Stimulated activated CD4-positive, alpha-beta T cell treated with anti-CD3 and anti-CD28 coated beads, Interleukin-15, amount 100 ng/mL, for 1 hour (primary cell): ENCODE measurements at places on chromosomes 3 and 15.

- DNase-seq, result no peak
These were observed 14.7 kb upstream of the HHATL start for GRCh38 chr3:42717306-42717705.

GRCh38 chr3:104461431-104461830 is 905.3 kb upstream of the ALCAM start:
- no peak for DNase-seq

- DNase-seq, result no peak
These were observed 7.8 kb downstream of the C3orf18 start for GRCh38 chr3:50559702-50560101.

GRCh38 chr15:67240235-67241131 is 14.0 kb downstream of the AAGAB start:
- no peak for DNase-seq

GRCh38 chr15:70575231-70576226 is 187.8 kb downstream of the UACA start:
- no peak for DNase-seq

DNA sequence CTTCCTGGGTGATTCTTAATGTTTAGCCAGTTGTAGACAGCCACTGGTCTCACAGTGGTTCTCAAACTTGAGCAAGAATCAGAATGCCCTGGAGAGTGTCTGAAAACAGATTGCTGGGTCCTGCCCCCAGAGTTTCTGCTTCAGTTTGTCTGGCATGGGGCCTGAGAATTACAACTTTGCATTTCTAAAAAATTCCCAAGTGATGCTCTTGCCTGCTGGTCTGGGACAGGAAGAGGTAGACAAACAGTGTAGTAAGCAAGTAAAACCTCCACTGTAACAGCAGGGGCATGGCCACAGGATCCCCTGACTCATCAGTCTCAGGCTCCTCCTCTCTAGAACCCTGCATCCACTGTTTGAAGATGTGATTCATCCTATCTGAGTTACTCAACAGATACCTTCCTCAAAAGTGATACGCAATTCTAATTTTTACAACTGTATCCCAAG is 36.5 kb downstream of the DZIP1L start:
- DNase-seq, result no peak

GRCh38 chr3:73734211-73735089 is 109.7 kb upstream of the PDZRN3 start:
- DNase-seq, result no peak

- DNase-seq, result no peak
These were observed 530.5 kb downstream of the FHIT start for GRCh38 chr3:60720736-60721135.

DNA sequence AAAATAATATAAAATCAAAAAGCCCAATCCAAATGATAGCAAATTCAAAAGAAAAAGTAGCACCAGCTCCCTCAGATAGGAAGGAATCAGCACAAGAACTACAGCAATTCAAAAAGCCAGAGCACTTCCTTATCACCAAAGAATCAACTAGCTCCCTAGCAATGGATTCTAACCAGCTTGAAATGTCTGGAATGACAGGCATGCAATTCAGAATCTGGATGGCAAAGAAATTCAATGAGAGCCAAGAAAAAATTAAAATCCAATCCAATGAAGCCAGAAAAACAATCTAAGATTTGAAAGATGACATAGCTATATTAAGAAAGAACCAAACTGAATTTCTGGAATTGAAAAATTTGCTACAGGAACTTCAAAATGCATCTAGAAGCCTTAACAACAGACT is 1334.4 kb upstream of the ALCAM start:
- DNase-seq, result no peak

DNA sequence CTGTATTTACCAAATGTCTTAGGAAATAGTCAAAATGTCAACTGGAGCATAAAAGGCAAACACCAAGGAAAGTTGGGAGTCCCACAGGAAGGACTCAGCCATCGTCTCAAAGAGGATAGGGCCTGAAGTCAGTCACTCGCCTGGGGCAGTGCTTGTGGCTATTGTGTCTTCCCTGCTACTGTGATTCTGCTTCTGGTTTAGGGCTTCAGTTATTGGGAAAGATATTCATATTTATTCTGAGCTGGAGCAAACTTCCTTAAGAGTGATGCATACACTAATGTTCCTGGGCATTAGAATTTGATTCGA is 118.1 kb downstream of the EDEM1 start:
- no peak for DNase-seq

DNA sequence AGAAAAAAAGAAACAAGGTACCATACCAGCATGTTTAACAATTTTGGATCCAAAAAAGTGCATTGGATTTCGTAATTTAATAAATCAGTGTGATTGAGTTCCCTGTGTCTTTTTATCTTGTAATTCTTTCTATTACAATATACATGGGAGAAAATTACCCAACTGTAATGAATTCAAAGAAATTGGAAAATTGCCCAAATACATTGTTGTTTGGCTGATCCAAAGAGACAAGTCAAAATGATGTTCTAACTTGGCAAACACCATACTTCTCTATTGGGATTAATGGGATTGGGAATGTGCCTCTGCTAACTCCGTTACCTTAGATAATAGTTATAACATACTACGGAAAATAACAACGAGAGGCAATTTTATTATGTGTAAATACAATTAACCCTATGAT is 1097.1 kb downstream of the ROBO1 start:
- DNase-seq, result no peak

DNA sequence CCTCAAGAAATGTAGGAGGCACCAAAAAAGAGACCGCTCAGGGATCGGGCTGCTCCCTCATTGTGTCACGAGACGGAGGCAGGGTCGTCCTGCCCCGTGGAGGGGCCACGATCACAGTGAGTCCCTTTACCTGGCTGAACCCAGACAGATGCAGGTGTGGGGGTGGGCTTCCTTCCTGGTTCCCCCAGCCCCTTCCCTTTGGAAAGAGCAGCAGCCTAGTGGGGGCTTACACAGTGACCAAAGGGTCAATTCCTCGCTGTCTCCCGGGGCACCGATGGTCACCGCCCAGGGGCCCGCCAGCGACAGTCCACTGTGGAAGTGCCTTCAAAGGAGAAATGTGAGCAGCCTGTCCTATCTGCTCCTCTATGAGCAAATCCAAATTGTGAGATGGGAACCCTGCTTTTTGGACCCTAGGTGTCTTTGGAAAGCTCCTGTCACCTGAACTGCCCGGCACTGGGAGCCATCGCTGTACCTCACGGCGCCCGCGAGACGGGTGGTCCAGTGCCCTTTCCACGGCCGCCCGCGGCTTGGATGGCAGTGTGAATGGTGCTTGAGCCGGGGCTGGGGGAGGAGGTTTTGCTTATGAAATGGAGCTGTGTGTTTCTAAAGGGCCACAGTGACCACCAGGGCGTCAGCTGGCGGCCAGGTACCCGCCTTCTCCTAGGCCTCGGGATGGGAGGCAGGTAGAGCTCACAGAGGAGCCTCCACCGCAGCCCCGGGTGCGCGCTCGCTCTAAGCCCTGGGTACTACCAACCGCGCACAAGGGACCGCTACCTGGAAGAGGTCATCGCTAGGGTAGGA is 155.7 kb downstream of the KLF13 start:
- no peak for DNase-seq

DNA sequence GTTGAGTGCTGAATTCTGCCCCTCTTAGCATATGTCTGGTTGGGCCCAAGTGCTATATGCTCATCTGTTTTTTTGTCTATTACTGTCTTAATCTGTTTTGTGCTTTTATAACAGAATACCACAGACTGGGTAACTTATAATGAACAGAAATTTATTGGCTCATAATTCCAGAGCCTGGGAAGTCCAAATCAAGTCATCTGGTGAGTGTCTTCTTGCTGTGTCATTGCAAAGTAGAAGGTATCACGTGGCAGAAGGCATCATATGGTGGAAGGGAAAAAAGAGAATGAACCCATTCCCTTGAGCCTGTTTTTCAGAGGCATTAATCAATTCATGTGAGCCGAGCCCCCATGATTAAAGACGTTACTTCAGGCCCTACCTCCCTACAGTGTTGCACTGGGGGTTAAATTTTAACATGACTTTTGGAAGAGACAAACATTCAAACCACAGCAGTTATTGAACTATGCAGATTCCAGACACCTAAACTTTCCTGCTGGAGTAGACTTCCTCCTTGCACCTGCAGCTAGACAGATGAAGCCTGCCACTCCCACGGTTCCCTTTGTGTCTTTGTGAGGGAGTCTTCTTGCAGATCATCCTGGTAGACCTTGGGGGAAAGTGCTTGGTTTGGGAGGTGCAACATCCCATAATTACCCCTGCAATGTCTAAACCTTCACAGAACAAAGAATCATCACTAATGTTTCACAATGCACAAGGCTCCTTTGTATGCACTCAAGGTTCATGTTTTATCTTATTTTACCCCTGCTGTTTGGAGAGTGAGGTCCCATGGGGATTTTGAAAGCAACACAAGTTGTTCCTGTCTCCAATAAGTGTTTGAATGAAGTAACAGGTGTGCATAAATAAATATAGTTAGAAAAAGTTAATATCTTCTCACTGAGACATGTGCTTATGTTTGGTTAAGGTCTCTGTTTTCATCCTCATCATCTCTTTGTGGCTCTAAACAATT is 64.7 kb upstream of the XCR1 start:
- DNase-seq, result no peak

DNA sequence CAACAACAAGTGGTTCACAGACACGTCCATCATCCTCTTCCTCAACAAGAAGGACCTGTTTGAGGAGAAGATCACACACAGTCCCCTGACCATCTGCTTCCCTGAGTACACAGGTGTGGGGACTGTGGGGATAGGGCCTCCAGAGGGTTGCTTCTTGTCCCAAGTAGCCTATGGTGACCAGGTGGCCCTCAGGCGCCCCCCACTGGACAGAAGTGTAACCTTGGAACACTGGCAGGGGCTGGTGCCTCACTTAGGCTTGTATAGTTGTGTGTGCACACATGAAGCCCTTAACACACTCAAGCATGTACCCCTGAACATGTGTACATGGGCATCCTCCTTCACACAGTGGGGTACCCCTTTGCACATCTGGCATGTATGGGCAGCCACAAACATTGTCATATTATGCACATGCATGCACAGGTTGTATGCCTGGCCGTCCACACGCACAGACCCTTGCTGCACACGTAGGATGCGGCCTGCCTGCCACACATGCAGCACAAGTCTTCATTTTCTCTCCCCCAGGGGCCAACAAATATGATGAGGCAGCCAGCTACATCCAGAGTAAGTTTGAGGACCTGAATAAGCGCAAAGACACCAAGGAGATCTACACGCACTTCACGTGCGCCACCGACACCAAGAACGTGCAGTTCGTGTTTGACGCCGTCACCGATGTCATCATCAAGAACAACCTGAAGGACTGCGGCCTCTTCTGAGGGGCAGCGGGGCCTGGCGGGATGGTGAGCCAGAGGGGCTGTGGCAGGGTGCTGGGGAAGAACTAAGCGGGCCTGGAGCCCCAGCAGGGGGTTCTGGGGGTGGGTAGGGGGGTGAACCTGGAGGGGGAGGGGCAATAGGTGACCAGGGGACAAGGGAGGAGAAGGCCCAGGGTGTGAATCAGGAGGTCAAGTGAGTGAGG is 11.7 kb upstream of the SEMA3B start:
- DNase-seq, result no peak

DNA sequence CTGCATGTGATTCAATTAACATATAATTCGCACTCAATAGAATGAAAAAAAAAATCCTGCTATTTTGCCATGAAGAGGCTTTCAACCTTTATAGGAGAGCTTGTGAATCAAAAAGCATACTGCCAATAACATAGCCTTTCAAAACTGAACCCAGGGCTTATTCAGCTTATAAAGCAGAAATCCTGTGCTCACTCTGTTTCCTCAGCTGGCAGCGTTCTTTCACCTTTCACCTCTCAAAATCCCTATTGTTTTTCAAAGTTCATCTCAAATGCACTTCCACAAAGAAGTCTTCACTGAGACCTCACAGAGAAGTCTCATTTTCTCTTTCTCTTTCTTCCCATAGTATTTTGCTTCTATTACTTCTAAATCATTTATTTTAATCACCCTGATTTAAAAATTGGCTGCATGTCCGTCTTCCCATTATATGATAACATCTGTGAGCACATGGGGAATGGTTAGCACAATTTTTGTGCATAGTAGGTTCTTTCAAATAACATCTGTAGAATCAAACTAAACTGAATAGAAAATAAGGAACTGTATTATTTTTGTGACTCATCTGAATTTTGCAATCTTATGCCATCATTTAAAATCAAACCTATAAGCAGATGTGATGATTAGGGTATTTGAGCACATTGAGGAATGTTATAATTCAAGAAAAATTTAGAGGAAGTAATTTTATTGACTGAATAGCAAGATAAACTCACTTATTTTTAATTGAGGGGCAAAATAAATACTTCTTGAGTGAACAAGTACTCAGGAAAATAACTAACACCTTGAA is 373.4 kb downstream of the NLGN1 start:
- DNase-seq, result no peak

DNA sequence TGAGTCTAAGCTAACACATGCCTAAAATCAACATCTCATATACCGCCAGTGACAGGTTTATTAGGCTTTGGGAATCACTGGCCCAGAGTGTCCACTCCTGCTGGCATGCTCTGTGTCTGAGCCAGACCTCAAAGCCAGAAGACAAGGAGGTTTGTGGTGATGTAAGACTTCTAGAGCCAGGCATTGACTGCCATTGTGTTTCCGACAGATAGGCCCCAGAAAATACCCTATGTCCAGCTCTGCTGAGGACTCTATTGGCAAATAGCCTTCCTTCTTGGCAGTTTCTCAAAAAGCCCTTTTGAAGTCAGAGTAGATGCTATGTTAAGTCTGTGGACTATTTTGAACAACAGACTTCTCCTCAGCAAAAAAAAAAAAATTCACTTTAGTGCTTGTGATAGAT is 181.9 kb upstream of the UBE2E1 start:
- no peak for DNase-seq

GRCh38 chr3:45088543-45089358 is 57.4 kb downstream of the CDCP1 start:
- DNase-seq, result no peak

DNA sequence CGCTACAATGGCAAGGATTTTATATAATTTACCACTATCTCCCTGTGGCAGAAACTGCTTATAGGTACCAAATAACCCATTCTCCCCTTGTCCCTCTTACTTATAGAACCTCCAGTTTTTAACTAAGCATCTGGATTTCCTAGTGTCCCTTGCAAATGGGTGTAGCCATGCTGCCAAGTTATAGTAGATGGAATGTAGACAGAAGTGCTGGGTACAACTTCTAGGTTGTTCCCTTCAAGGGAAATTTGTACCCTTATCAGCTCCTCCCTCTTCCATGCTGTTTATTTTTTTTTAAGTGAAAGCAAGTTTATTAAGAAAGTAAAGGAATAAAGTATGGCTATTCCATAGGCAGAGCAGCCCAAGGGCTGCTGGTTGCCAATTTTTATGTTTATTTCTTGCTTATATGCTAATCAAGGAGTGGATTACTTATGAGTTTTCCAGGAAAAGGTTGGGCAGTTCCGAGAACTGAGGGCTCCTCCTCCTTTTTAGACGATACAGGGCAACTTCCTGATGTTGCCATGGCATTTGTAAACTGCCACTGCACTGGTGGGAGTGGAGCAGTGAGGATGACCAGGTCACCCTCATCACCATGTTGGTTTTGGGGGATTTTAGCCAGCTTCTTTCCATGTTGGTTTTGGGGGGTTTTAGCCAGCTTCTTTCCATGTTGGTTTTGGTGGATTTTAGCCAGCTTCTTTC is 40.1 kb upstream of the TM4SF19 start:
- no peak for DNase-seq
